ENCODE measurements at places on chromosomes 5 and 9.

- no peak for DNase-seq
Observed at GRCh38 chr5:38535248-38535750, 21.1 kb downstream of the LIFR start.

DNA sequence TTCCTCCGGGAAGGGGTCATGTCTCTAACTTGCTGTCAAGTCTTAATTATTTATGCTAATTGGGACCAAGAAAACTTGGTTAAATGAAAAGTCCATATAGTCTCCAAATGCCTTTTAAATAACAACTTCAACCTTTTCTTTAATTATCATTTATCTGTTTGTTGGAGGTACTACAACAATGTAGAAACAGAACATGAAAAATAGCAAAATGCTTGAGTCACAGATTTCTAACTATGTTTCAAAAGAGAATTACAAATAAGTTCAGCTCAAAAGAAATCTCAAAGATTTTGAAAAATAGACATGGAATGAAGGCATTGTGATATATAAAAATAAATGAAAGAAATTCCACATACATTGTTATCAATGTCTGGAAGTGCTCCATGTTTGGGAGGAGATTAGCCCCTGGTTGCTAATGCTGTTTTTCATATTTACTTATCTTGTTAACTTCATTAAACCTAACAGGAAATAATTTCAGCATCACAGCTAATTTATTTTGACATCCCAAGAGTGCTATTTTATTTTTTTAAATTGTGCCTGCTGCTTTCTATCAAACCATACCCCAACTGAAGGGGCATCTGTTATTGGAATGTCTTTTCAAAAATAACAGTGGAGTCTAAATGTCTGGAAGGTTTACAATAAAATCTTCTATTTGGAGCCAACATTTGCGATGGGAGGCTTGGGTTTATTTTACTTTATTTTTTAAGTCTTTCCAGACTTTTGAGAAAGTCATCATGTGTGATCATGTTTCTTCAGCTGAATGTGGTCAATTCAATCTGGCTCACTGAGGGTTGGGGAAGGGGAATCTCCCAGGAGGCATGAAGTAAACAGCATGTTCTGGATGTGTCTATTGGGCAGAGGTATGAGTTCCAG, 53.1 kb upstream of the ANKRD55 start:
- no peak for DNase-seq

DNA sequence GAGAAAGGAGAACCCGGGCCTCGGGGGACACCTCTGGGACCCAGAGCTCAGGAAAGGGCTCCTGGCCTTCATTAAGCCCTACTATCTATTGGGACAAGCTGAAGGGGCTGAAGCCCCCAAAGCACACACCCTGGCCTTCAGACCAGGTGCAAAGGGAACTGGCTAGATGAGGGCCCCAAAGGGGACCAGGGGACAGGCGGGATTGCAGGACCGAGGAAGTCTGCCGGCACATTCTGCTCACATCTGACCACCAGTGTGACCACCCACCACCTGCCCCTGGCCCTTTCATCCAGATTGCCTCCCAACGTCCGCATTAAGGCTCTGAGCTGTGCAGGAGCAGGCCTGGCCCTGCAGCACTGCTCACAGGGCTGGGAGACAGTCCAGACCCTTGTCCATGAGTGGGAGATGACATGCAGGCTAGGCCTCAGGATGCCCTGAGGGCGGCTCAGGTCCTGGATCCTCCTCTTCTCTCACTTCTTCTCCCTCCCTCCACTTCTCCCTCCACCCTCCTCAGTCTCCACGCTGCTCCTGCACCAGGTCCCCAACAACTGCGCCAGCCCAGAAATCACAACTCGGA, 19.2 kb downstream of the PSD2 start:
- no peak for DNase-seq

DNA sequence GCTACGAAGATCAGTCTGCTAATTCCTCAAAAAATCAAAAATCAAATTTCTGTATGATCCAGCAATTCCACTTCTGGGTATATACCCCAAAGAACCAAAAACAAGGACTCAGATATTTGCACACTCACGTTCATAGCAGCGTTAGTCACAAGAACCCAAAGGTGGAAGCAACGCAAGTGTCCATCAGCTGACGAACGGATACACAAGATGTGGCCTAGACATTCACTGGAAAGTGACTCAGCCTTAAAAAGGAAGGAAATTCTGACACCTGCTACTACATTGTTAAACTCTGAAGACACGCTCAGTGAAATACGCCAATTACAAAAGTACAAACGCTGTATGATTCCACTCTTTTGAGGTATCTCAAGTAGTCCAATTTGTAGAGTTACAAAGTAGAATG, 93.3 kb downstream of the OTULIN start:
- no peak for DNase-seq

DNA sequence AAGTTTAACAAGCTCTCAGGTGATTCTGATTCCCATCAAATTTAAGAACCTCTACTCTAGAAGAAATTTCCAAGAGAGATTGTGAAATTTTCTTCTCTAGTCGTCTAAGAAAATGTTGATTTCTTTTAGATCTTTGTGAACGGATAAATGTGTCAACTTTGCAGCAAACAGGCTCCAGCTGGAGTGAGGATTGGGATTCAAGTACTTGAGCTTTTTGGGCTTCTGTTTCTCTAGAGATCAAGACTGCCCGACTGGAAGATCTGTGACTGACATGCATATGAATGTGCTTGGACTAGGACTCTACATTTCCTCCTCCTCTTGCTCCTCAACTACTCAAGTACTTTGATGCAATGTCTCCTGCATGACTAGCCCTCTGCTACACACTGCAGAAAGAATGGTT, 388.3 kb downstream of the TMEM38B start:
- DNase-seq: no peak

Measured in GOT3 (cell line).